ENCODE measurements at places on chromosomes 13 and 19. TPM values are rescaled to one million over a fixed set of nuclear protein-coding genes. Genes with fewer than 3 reads are reported as not detected.

ATP8A2 gene
- 0.01 TPM for polyA plus RNA-seq

ERICH4 gene
- not detected for polyA plus RNA-seq

ZNF223 gene
- 3.5 TPM for polyA plus RNA-seq

CLEC17A gene
- 0.01 TPM for polyA plus RNA-seq

SYCN gene
- polyA plus RNA-seq: not detected

PALM gene
- 7.6 TPM for polyA plus RNA-seq

KIR3DL2 gene
- polyA plus RNA-seq: 0.04 TPM

TIMM44 gene
- polyA plus RNA-seq: 53.4 TPM

ZNF98 gene
- polyA plus RNA-seq: not detected

ZNF480 gene
- 5.7 TPM for polyA plus RNA-seq

NDUFB7 gene
- 471 TPM for polyA plus RNA-seq

SIGLEC12 gene
- 0.04 TPM for polyA plus RNA-seq

ZNF431 gene
- 68.4 TPM for polyA plus RNA-seq

ACP7 gene
- 0.32 TPM for polyA plus RNA-seq

ATXN8OS gene
- polyA plus RNA-seq: not detected

SLC15A1 gene
- polyA plus RNA-seq: 0.46 TPM

CRTC1 gene
- 4.0 TPM for polyA plus RNA-seq

CYP2A6 gene
- polyA plus RNA-seq: not detected

GET3 gene
- 74.1 TPM for polyA plus RNA-seq

CCDC8 gene
- polyA plus RNA-seq: 0.31 TPM

LIM2 gene
- polyA plus RNA-seq: not detected

YJEFN3 gene
- 1.6 TPM for polyA plus RNA-seq

AMH gene
- polyA plus RNA-seq: 0.55 TPM

RASIP1 gene
- polyA plus RNA-seq: 7.0 TPM

LILRB2 gene
- polyA plus RNA-seq: 0.67 TPM

OR4F17 gene
- not detected for polyA plus RNA-seq

TMEM221 gene
- polyA plus RNA-seq: 0.20 TPM

NOTCH3 gene
- 34.7 TPM for polyA plus RNA-seq

SIAH3 gene
- polyA plus RNA-seq: 0.02 TPM

CTU1 gene
- 3.3 TPM for polyA plus RNA-seq

CABP5 gene
- not detected for polyA plus RNA-seq

CGB7 gene
- polyA plus RNA-seq: 1.4 TPM

NOVA2 gene
- polyA plus RNA-seq: 1.0 TPM

MYH14 gene
- polyA plus RNA-seq: 72.9 TPM

DAND5 gene
- polyA plus RNA-seq: not detected

VSTM2B gene
- polyA plus RNA-seq: not detected

B3GNT8 gene
- polyA plus RNA-seq: 68.8 TPM

BABAM1 gene
- 39.1 TPM for polyA plus RNA-seq

ATP4A gene
- polyA plus RNA-seq: 0.02 TPM

FPR3 gene
- polyA plus RNA-seq: 0.26 TPM

GNA15 gene
- polyA plus RNA-seq: 118 TPM

RNF6 gene
- polyA plus RNA-seq: 12.6 TPM

COLGALT1 gene
- polyA plus RNA-seq: 23.6 TPM

NLRP5 gene
- polyA plus RNA-seq: not detected

TEAD2 gene
- 6.0 TPM for polyA plus RNA-seq

ZNF560 gene
- polyA plus RNA-seq: 0.05 TPM

ACP4 gene
- not detected for polyA plus RNA-seq

C19orf67 gene
- polyA plus RNA-seq: not detected

NKG7 gene
- polyA plus RNA-seq: 3.2 TPM

PINLYP gene
- 17.6 TPM for polyA plus RNA-seq

ZNF90 gene
- 1.0 TPM for polyA plus RNA-seq

KLK12 gene
- 427 TPM for polyA plus RNA-seq

LRRC25 gene
- polyA plus RNA-seq: 0.55 TPM

ADGRE2 gene
- polyA plus RNA-seq: 0.22 TPM

PPM1N gene
- 2.3 TPM for polyA plus RNA-seq

ISOC2 gene
- polyA plus RNA-seq: 38.6 TPM

All from esophagus (tissue), 2 donors.